CD4-positive, alpha-beta T cell treated with Interleukin-17A for 1 hour (primary cell): ENCODE measurements at places on chromosomes 2 and 18.

DNA sequence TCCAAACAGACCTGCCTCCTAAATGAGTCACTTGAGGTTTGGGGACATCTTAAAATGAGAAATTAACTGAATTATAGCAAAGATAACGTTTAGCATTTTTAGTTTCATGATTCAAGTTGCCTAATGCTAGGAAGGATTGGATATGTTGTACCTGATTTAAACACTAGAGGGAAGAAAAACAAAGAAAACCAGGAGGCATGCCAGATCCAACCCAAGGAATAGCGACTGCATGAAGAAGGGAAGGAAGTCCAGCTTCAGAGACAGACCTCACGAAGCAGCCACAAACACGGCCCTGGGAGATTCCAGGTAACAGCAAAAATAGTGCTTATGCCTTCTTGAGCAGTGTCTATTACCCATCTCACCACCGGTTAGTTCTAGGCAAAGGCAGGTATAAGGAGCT, 499.9 kb upstream of the SPHKAP start:
- no peak for DNase-seq

DNA sequence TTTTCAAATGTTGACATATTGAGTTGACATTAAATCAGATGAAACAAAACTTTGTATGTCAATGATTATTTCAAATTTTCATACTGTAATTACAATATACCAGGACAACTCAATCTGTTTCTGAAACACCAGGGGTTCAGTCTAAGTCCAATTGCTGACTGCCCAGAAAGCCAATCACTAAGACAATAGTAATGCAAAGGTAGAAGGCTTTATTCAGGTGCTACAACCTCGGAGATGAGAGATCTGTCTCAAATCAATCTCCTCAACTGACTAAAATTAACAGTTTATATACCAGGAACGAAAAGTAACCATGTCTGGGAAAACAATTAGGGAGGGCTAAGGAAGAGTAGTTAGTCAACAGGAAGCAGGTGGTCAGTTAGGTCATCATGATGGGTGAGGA, 1400.4 kb downstream of the SUCLG1 start:
- no peak for DNase-seq

GRCh38 chr2:2575870-2576386, 244.9 kb upstream of the MYT1L start:
- DNase-seq, result no peak

GRCh38 chr2:10913501-10914271, 2.0 kb downstream of the KCNF1 start:
- no peak for DNase-seq
